ENCODE measurements at places on chromosomes 13 and 19. TPM values are rescaled to one million over a fixed set of nuclear protein-coding genes. Genes with fewer than 3 reads are reported as not detected.
A peak's percentile ranks its signal among the peaks of the same experiment; 100 is the strongest.

The LILRA5 gene
- not detected for total RNA-seq

GRCh38 chr19:5132206-5132560 is 163.3 kb downstream of the KDM4B start:
- no peak for DNase-seq

GRCh38 chr13:62357887-62358645 is 942.4 kb upstream of the PCDH20 start:
- DNase-seq: peak; percentile 82

- DNase-seq: peak; percentile 87
These were observed at the start of gene TNPO2 for GRCh38 chr19:12723641-12724426. Gene TNPO2 (minus strand): TSS chr19:12723932. CDS start chr19:12720977, 2,955 bp downstream.

GRCh38 chr13:21015284-21015683 is 46.1 kb downstream of the LATS2 start:
- no peak for DNase-seq

DNA sequence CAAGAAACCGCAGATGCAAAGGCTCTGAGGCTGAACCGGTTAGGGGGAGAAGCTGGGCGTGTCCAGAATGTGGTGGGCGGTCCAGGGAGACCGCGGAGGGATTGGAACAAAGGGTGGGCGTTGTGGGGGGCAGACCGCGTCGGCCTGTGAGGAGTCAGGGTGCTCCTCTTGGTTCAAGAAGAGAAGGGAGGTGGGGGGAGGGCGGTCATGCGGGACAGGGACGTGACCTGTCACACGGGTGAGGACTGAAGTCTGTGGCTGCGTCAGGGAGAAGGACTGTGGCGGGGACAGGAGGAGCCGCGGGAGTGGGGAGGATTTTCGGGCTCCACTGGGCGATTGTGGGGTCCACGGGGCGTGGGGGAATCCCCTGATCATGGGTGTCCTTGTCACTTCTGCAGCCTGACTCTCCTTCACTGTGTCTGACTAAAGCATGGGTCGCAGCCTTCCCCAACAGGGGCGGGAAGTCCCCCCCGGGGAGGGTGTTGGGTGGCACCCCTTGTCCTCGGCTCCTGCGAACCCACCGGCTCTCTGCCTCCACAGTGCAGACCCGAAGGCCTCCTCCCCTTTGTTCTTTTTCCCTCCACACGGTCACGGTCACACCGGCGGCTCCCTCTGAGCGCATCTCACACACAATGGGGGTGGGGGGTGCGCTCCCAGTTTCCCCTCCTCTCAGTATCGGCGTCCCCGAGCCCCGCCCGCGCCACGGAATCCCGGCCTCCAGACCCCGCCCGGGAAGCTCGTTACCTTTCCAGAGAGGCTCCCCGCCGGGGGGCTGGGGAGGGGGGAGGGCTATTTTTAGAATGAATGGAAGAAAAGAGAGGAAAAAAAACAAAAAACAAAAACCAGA is 16.4 kb upstream of the KCNN1 start:
- DNase-seq: peak; percentile 52

DNA sequence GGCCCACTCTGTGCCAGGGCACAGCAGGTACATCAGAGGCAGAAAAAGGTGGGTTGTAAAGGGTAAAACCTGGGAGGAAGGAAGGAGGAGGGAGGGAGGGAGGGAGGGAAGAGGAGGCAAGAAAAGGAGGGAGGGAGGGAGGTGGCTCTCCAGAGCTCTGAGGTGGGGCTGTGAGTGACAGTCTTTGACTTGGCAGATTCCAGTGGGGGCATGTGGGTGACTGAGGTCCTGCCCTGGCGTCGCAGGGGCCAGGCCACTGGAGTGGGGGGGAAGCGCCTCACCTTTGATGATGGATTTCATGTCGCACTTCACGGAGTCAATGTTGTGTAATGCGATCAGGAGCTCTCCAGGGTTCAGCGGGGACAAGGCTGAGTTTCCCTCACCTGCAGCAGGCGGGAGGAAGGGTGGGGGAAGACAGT is 6.0 kb upstream of the RSPH6A start:
- DNase-seq: no peak

GRCh38 chr13:49097374-49097773 is 121.7 kb downstream of the FNDC3A start:
- DNase-seq: no peak

GRCh38 chr13:39415008-39415802 is 187.8 kb downstream of the LHFPL6 start:
- peak; percentile 50 for DNase-seq

- DNase-seq: peak; percentile 48
These were observed 751 bp downstream of the ZNF584 start for GRCh38 chr19:58409010-58409790.
